T-helper 1 cell (primary cell): ENCODE measurements at places on chromosomes 4 and X.

GRCh38 chr4:118762730-118763477 is 73.0 kb downstream of the SEC24D start:
- no peak for DNase-seq

GRCh38 chr4:174058846-174059245 is 224.6 kb downstream of the FBXO8 start:
- no peak for DNase-seq

GRCh38 chr4:87224141-87224923 is 3.9 kb upstream of the KLHL8 start:
- no peak for DNase-seq

- DNase-seq, result no peak
Observed at GRCh38 chr4:41140410-41140809, 73.9 kb downstream of the APBB2 start.

DNA sequence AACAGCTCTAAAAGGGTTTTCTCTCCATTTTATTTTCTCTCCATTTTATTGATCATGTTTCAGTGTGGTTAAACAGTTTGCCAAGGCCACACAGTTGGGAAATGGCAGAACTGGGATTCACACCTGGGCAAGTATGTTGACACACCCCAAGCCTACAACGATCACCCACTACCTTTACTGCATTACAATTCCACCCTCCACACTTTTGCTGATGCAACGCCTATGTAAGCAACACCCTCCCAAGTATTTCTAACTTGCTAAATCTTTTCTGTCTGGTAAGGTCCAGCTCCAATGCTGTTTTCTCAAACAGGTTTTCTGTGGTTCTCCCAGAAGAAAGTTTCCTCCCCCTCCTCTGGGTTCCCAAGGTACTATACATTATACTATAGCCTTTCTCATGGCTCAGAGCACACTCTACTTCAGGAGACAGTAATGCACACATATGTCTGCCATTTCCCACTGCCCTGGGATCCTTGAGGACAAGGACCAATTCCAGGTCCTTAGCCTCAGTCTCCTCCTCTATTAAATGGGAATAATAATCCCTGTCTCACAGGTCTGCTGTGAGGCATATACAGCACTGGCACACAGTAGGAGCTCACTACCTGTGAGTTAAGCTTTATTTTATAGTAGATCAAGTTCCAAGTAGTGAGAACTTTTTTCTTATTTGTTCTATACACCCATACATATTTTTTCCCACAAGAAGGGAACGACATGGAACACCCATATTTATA is 27.9 kb downstream of the IQSEC2 start:
- DNase-seq, result no peak

DNA sequence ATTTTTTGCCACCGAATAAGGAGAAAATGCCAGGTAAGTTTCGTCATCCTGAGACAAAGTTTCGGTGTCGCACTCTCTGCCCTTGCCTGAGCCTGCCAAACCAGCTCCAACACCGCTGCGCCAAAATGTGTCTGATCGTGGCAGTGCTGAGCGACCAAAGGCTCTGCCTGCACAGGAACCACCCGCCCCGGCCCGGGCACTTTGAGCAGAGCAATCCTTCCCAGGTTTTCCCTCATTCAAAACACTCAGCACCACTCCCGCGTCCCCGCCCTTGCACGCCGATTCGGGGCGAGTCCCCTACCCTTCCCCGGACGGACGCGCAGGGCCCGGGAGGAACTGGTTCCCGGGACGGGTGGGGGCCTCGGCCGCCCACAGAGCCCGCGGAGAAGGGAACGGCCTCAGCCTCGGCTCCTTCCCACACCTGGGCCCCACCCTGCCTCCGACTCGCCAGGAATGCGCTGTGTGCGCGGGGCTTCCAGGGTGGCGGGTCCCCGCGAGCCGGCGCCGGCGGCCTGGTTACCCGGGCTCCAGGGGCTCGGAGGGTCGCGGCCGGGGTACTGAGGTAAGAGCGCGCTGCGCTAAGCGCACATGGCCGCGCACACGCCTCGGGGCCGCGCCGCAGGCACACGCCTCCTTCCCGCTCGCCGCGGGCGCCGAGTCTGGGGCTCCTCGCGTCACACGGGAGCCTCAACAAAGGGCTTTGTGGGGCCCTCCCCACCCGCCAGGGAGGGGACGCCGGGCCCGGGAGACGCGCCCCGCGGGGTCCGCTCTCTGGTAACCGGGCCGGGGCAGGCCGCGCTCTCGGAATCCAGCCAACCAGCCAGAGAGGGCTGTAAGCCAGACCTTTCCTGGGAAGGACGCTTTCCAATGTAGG is at the start of gene C4orf36:
C4orf36 (minus strand) TSS at position 661 of the 874 bp plus-strand sequence. CDS start 902 bp downstream, outside the sequence.
- peak; percentile 19 for DNase-seq
